ENCODE measurements at places on chromosomes 1 and 21.

- DNase-seq = no peak
Observed at GRCh38 chr1:20785907-20786252, 1.2 kb downstream of the HP1BP3 start.

DNA sequence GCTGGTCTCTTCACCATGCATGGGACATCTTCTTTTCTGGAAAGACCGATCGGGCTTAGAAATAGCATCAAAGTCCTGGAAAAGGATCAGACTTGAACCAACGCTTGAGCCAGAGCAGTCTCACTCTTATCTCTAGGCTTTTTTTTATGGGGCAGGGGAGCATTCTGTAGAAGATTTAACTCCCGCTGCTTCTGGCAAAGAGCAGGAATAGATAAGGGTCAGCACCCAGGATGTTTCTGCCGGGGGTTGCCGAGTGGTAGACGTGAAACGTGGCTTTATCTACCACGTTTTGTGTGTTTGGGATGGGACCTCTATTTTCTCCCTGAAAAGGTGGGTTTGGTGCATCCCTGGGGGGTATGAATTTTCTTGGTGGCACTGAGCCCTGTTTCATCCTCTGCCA is 18.8 kb downstream of the SPSB1 start:
- DNase-seq = no peak

GRCh38 chr1:150281221-150281757 is 1.1 kb upstream of the CIART start:
- no peak for DNase-seq

GRCh38 chr1:160993544-160994193 is 27.3 kb downstream of the F11R start:
- DNase-seq = no peak

GRCh38 chr1:221987860-221988520 is 246.1 kb upstream of the DUSP10 start:
- DNase-seq = peak; percentile 3

DNA sequence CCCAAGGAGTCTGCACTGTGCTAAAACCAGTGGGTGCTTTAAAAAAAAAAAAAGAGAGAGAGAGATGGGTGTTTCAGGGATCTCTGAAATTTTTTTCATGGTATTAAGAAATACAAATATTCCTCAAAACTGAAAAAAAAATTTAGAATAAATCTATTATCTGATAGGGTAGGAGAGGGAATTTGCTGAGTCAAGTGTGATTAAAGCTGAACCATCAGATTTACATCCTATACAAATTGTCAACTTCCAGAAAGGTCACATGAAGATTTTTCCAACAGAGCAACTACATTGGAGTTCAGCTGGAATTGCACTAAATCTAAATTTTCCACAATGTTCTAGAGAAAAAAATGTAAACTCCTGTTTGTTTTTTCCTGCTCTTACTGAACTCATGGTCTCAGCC is 79.3 kb upstream of the DSCAM start:
- no peak for DNase-seq
